ENCODE measurements at places on chromosomes 16 and 17.

DNA sequence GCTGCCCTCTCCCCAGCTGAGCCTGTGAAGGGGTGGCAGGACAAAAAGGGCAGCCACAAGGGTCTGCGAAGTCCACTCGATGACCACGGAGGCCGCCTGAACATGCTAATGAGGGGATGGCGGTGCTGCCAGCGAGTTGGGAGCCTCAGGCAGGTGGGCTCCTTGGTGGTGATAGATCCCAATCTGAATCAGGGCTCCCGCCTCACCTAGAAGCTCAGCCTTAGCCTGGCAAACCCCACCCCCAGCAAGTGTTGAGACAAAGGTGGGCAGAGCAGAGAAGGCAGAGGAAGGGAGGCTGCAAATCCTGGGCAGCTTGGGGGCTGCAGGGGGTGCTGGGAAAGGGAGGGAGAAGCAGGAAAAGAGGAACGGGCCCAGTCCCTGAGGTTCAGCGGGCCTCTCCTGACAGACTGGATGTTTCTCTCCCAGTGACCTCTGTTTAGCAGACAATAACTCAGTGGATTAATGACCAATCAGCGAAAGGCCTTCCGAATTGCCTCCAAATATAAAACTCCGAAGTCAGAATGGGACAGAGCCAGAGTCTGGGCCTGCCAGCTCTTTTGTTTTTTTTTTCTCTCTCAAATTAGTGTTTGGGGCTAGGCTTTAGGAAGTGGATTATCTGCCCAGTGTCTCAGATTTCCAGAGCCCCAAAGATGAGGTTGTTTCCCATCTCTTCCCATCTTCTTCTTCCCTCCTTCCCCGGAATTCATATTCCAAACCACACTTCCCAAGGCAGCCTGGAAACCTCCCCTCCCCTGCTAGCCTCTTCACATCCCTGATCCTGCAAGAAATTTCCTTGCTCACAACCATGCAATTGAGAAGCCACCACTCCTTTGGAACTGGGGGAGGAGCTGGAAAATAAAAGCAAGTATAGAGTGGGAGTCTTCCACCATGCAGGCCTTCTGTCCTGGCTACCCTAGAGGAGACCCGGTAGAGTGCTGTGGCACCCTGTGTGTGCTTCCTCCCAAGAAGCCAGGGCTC lies 15.2 kb upstream of the HOXB2 start:
- DNase-seq: no peak

- no peak for DNase-seq
Observed at GRCh38 chr16:79535130-79535529, 65.4 kb downstream of the MAF start.

- no peak for DNase-seq
Observed at GRCh38 chr16:2432801-2433505, 3.7 kb downstream of the CCNF start.

DNA sequence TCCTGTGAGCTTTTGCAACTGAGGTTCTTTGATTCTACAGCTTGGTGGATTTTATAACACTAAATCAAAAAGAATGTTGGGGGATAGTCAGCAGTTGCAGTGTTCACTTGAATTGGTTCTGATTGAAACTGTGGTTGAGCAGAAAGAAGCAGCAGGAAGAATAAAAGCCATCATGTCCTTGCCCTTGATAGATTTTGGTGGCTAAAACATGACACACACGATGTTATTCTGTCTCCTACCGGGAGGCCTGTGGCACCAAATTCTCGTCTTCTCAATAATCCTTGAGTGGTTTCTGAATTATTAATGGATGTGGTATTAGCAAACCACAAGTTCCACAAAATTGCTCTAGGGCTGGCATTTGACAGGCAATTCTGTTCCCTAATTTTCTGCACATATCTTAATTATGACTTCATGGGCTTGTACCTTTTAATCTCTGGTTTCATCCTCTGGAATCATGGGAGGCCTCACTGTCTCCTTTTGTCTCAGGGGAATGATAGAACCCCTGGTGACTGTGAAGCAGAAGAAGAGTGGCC lies 338.2 kb downstream of the SNX29 start:
- DNase-seq: no peak

- no peak for DNase-seq
Observed at GRCh38 chr17:73747221-73748002, 103.2 kb upstream of the SDK2 start.

- no peak for DNase-seq
Observed at GRCh38 chr16:9114842-9115241, 23.4 kb downstream of the HAPSTR1 start.

GRCh38 chr16:68892898-68893297 lies 49.6 kb downstream of the TANGO6 start:
- DNase-seq: no peak

- DNase-seq: no peak
Observed at GRCh38 chr17:32516450-32516849, 29.7 kb downstream of the CDK5R1 start.

- DNase-seq: peak; percentile 90
Observed at GRCh38 chr16:25066747-25067631, 44.6 kb upstream of the LCMT1 start.

GRCh38 chr17:489758-490329 lies 137.2 kb upstream of the RPH3AL start:
- peak; percentile 51 for DNase-seq

DNA sequence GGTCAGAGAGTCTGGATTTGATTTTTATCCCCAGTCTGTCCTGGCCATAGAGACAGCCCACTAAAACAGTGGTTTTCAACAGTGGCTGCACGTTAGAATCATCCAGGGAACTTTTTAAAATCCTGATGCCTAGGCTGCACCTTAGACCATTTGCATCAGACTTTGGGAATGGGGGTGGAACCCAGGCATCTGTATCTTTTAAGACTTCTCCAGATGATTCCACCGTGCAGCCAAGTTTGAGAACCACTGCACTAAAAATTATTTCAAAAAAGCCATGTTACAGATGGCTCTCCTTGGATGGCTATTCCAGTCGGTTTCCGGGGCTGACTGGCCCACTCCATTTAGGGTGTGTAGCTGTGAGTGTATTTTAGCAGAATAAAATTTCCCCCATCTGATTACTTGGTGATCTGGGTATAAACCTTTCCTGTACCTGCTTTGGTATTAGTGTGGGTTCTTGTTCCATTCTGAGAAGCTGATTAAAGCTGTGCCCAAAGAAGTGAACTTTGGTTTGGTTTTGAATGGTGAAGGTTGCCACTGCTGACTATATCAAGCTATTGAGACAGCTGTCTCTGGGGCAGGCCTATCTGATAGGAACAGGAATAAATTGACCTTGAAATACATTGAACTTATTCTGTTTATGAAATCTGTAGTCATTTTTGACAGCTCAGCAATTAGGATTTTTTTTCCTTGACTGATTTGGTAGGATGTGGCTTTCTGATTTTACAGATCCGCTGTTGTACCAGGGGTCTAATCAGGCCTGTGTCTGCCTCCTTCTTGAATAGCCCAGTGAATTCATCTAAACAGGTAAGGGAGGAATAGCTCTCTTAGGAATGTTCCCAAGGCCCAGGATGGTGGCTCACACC lies 1.3 kb downstream of the ATP5MC1 start:
- no peak for DNase-seq

DNA sequence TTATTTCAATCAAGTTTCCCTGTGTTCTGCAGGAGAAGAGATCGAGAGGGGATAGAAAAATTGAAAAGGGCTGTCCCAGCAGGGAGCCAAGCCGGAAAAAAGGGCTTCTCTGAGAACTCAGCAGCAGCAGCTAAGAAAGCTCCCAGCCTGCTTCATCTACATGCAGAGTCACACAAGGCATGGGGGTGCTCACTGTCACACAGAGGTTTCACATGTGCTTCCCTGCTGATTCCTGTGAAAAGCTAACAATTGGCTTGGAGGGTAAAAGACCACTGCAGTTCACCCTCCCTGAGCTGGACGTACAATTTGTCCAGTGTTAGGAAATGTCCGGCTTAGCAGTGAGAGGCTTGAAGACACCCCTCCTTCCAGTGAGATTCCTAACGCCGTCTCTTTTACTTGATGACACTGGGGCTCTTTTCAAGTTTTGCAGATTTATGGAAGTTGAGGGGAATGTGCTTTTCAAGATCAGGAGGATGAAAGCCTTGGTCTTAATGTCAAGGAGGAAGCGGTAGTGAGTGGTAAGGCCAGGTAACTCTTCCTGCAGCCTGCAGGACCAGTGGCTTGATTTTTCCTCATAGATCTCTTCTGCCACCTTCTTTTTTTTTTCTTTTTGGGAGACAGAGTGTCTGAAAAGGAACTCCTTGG lies 85.6 kb downstream of the WNT3 start:
- no peak for DNase-seq

GRCh38 chr17:75785016-75785890 lies 647 bp downstream of the UNK start:
- DNase-seq: peak; percentile 93

DNA sequence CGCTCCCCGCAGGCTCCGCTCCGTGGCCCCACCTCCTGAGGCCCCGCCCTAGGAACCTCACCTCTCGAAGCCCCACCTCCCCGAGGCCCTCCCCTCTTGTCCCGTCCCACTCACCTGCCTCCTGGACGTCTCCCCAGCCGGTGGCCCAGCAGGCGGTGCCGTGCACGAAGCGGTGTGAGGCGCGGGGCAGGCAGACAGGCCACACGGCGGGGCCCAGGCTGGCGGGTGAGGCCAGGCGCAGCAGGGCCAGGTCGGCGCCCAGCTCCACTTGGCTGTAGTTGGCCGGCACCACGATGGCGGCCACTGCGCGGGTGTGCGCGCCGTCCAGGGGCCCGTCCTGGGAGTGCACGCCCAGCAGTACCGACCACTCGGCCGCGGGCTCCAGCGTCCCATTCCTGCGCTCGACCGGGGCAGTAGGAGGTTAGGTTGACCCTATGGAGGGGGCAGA lies 1.6 kb downstream of the PRSS36 start:
- DNase-seq: no peak

GRCh38 chr17:50056217-50056960 lies 479 bp downstream of the ITGA3 start:
- DNase-seq: peak; percentile 73

- DNase-seq: no peak
Observed at GRCh38 chr16:80105160-80105559, 435.6 kb upstream of the DYNLRB2 start.

- DNase-seq: peak; percentile 98
Observed at GRCh38 chr16:54930005-54930868, at the start of gene IRX5. Gene IRX5, plus strand, starts transcription at chr16:54930865. Its CDS starts 334 bp downstream, at chr16:54931199.

DNA sequence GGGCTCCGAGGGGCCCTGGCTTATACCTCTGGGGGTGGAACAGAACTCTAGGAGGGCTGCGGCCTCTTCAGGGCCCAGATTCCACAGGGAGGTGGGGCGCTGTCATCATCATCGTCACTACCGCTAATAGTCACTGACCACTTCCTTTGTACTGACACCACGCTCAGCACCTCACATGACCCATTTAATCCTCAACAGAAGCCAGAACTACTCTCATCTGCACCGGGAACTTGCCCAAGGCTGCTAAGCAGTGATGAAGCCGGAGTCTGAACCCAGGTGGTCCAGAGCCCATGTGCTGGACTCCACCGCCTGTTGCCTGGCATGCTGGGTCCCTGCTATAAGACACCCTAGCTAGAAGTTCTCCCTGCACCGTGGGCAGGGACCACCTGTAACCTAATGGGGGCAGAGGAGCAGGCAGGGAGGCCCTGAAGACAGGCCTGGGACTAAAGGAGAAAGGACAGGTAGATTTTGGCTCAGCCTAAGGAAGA lies 12.0 kb downstream of the UNC13D start:
- DNase-seq: no peak

DNA sequence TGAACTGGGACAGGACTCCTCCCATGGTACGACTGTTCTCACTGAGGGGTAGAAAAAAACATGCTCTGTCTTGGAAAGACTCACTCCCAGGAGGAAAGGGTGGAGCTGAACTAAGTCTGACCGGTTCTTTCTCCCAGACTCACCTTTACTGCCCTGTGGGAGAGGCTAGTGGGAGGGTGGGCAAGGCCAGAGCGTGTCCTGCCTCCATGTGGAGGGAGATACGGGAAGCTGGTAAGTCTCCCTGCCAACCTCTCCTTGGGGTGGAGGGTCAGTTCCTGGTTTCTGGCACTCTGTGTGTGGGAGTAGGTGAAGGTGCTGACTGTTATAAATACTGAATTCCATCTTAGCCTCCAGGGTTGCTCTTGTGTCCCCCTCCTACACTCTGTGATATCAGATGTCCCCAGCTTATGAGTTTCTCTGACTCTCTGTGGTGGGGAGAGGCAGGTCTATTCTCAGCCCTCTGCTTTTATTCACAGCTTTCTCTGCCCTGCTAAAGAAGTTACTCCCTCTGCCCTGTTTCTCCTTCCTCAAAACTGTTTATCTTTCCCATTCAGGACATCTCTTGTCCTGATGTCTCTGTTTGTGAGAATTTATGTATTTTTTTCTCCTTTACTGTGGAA lies 26.9 kb upstream of the FAM20A start:
- DNase-seq: no peak

DNA sequence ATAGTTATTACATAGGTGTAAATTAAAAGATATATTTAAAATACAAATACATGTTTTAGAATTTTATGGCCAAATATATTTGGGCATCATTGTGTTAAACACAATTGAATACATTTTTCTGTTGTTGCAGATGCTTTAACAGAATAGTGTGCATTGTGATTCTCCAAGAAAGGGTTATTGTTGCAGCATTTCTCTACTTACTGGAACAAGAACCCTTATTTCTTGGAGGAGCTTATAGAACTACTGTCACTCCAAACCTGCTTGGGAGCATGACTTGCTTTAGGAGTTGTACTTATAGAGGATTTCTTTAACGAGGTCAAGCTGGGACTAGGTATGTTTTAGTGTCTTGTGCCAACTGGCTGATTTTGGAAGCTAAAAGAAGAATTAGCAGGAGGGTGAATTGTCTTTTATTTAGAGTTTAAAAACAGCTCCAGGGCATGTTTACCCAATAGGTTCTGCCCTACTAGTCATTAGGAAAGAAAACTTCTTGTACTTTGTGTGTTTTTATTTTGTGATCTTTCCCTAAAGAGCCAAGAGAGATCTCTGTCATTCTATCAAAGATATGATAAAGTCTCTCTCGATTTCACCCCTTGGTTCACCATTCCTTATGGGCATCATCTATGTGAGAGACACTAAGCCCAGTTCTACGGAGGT lies 279.8 kb upstream of the SALL1 start:
- DNase-seq: peak; percentile 50

DNA sequence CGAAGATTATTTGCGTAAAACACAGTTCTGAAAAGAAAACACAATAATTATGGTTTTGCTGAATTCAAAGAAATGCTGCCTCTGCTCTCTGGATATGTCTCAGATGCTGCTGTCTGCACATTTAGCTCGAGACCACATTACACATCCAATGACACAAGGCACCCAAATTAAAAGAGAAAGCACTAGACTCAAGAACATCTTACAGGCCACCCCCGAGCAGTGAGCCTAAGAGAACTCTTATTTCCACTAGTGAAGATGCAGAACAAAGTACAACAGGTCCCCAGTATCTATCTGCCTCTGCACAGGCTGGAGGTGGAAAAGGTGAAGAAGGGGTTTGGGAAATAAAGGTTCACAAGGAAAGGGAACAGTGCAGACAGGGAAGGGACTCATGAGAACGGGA lies 33.5 kb downstream of the GRB2 start:
- DNase-seq: no peak

All from adipocyte (in vitro differentiated cells).